Ascending aorta (tissue), 2 donors: ENCODE measurements at places on chromosomes 3 and 15.

GRCh38 chr3:112778353-112778948, 68.2 kb downstream of the CD200R1L start:
- no peaks in the 10 kb centered on the region for H3K36me3 ChIP-seq
- H3K27me3 ChIP-seq = no peaks in the 10 kb centered on the region
- no peaks in the 10 kb centered on the region for H3K4me1 ChIP-seq

GRCh38 chr15:78838489-78838888, 27.2 kb upstream of the ADAMTS7 start:
- H3K27me3 ChIP-seq = no peaks in the 10 kb centered on the region
- H3K27ac ChIP-seq = no peak overlapping the region
- H3K4me1 ChIP-seq = peaks cover 14% of the 10 kb centered on the region
- no peaks in the 10 kb centered on the region for H3K36me3 ChIP-seq
- H3K4me3 ChIP-seq = no peak overlapping the region
- DNase-seq = peak; percentile 69

GRCh38 chr3:156575641-156576040, 20.7 kb upstream of the SSR3 start:
- H3K27ac ChIP-seq = no peak overlapping the region
- H3K4me1 ChIP-seq = no peaks in the 10 kb centered on the region
- no peaks in the 10 kb centered on the region for H3K36me3 ChIP-seq
- H3K4me3 ChIP-seq = no peak overlapping the region
- no peaks in the 10 kb centered on the region for H3K27me3 ChIP-seq

DNA sequence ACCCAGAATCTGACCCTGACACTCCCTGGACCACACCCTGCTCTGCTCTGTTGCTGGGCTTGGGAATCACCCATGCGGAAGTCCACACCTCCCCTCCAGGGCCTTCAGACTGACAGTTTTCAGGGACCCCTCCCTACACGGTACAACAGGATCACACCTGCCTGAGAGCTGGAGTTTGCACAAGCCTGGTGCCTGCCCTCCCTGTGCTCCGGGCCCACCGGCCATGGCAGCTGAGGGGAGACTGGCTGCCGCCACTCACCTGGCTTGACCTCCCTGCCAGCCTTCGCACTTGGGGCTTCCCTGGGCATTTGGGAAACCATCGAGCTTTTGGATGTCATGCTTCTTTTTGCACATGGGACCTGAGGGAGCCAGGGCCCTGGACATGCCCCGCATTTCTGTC, 95.9 kb upstream of the ANKRD34C start:
- no peaks in the 10 kb centered on the region for H3K36me3 ChIP-seq
- no peaks in the 10 kb centered on the region for H3K4me1 ChIP-seq
- no peak for DNase-seq
- H3K27ac ChIP-seq = no peak overlapping the region
- H3K27me3 ChIP-seq = no peaks in the 10 kb centered on the region

DNA sequence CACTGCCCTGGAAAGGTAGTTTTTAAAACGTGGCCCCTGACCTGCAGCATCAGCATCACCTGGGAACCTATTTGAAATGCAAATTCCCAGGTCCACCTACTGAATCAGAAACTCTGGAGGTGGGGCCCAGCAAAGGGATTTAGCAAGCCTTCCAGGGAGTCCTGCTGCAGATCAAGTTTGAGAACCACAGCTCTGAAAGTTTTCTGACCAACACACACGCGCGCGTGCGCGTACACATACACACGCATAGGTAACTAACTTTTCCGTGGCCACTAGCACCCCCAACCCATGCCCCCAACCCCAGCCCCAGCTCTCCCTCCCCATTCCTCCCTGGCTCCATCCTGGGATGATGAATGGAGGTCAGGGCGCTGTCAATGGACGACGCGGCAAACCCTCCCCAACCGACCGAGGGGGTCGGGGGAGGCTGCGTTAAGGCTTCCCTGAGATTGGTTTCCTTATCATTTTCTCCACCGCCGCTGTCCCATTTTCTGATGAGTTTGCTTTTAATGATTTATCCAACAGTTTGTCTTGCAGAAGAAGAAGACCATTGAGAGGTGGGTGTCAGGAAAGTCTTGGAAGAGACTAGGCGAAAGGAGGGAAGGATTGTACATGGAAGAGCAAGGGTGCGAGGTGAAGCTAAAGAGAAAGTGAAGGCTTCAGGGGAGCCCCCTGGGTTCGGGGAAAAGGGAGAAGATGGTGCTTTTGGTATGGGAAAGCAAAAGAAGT, 590 bp upstream of the BOC start:
- no peak for DNase-seq
- H3K27ac ChIP-seq = peak overlapping the region; percentile 90
- H3K27me3 ChIP-seq = no peaks in the 10 kb centered on the region
- H3K36me3 ChIP-seq = no peaks in the 10 kb centered on the region
- H3K4me1 ChIP-seq = no peaks in the 10 kb centered on the region

DNA sequence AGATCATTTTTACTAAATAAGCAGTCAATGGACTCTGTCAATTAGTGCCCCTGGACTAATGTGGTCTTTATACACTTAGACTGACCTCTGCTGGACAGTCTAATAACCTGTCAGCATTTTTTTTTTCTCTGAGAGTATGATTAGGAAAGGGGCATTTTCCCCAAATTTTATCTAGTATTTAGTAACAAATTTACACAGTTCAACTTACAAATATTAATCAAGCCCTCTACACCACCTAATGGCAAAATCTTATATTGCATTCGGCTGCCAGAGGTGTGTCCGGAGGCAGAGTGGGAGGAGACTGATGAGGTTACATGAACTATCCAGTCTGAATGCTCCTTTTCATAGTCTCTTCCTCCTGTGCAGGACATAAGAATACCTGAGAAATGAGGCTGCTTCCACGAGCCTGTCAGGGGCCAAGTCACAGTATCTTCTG, 36.0 kb upstream of the COLQ start:
- H3K4me3 ChIP-seq = no peak overlapping the region
- no peaks in the 10 kb centered on the region for H3K4me1 ChIP-seq
- no peak for DNase-seq

GRCh38 chr3:22045882-22046281, 294.9 kb upstream of the ZNF385D start:
- H3K36me3 ChIP-seq = no peaks in the 10 kb centered on the region
- no peak for DNase-seq
- H3K4me1 ChIP-seq = no peaks in the 10 kb centered on the region
- no peaks in the 10 kb centered on the region for H3K27me3 ChIP-seq

DNA sequence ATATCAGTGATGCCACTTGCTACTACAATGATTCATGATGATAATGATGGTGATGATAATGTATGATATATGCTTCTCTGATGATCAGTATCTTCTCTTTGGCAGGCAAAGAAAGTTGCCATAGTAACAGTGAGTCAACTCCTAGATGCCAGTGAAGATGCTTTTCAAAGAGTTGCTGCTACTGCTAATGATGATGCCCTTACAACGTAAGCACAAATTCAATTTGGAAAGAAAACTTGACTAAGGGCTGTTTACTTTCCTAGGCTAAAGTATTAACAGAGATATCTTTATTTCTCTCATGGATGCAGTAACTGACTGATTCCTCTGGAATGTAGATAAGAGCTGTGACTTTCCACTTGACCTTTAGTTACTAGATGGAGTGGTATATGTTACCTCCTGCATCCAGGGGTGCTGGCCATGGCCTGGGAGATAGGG, 27.8 kb downstream of the ADGRG7 start:
- H3K36me3 ChIP-seq = no peaks in the 10 kb centered on the region
- no peaks in the 10 kb centered on the region for H3K4me1 ChIP-seq
- no peak overlapping the region for H3K27ac ChIP-seq

DNA sequence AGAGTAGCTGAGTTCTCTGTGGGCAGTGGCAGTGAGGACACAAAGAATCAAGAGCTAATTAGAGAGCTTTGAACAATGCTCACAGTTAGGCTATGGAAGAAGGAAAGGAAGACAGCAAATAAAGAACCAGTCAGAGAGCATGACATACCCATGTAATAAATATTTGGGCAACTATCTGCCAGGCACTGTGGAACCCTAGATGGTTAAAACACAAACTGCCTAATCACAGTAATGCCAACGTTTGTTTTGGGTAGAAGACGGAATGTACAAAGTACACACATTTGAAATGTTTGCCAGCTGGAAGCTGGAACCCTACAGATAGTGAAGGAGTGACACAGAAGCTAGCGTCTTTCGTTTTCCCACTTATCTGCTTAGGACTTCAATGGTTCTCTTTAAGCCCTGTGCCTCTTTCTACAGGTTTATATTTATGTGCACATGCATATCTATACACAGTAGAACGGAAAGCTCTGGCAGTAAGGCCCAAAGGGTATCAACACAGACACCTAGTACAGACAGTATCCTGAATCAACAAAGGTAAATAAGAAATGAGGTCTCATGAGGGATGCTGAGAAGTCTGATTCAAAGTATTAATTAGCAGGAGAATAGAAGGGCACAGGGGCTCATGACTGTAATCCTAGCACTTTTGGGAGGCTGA, 44.6 kb downstream of the ANKRD28 start:
- no peaks in the 10 kb centered on the region for H3K27me3 ChIP-seq
- H3K27ac ChIP-seq = no peak overlapping the region
- H3K4me1 ChIP-seq = no peaks in the 10 kb centered on the region
- no peaks in the 10 kb centered on the region for H3K36me3 ChIP-seq
- DNase-seq = no peak

GRCh38 chr15:93389211-93389610, 300.2 kb upstream of the RGMA start:
- H3K4me1 ChIP-seq = no peaks in the 10 kb centered on the region
- no peak overlapping the region for H3K4me3 ChIP-seq
- H3K36me3 ChIP-seq = no peaks in the 10 kb centered on the region
- H3K27ac ChIP-seq = no peak overlapping the region
- no peaks in the 10 kb centered on the region for H3K27me3 ChIP-seq

- no peak for DNase-seq
- H3K4me3 ChIP-seq = no peak overlapping the region
- no peak overlapping the region for H3K27ac ChIP-seq
- H3K36me3 ChIP-seq = no peaks in the 10 kb centered on the region
Observed at GRCh38 chr15:90205050-90205848, 4.1 kb downstream of the SEMA4B start.

GRCh38 chr3:131914090-131914691, 120.6 kb downstream of the CPNE4 start:
- no peak overlapping the region for H3K27ac ChIP-seq
- H3K36me3 ChIP-seq = no peaks in the 10 kb centered on the region
- no peaks in the 10 kb centered on the region for H3K4me1 ChIP-seq
- no peaks in the 10 kb centered on the region for H3K27me3 ChIP-seq
- no peak overlapping the region for H3K4me3 ChIP-seq

DNA sequence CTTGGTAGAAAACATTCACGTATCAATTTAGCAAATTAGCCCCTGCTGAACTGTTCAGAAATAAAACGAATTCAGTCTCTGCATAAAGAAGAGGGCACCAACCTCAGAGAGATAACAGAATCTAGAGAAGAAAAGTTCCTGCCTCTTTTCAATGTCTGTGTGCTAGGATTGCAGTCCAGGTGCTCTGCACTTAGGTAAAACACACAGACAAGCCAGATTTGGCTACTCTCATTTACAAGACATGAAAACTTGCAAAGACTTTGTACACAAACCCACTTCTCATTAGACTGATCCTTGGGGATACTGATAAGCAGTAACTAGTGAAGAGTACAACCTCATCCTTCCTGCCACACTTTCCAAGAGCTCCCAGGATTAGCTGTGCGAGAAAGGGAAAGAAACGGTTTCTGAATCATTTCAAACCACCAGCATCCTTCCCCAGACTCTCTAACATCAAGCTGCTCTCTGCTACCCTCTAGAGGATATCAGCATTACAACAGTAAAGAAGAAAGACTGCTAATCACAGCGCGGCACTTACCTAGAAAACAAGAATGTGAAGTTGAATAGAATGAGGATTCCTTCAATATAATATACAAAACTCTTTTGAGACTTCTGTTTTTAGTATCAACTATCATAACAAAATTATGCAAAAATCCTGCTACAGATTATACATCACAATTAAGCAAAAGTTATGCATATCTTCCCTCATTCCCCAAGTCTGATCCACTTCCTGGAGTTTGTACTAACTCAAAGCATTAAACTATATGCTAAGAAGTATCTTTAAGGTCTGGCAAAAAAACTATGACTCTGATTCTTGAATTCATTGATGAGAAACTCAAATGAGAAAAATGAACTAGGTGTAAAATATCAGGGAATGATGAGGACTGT, 306.4 kb downstream of the MAGI1 start:
- peaks cover 13% of the 10 kb centered on the region for H3K4me1 ChIP-seq
- H3K27ac ChIP-seq = no peak overlapping the region
- no peaks in the 10 kb centered on the region for H3K36me3 ChIP-seq
